RCC 7860 (cell line): ENCODE measurements at places on chromosomes 12 and 14.

GRCh38 chr14:69657950-69658355 is 46.6 kb downstream of the SUSD6 start:
- no peak for DNase-seq

GRCh38 chr12:114817571-114818425 is 133.8 kb upstream of the TBX3 start:
- no peak for DNase-seq

DNA sequence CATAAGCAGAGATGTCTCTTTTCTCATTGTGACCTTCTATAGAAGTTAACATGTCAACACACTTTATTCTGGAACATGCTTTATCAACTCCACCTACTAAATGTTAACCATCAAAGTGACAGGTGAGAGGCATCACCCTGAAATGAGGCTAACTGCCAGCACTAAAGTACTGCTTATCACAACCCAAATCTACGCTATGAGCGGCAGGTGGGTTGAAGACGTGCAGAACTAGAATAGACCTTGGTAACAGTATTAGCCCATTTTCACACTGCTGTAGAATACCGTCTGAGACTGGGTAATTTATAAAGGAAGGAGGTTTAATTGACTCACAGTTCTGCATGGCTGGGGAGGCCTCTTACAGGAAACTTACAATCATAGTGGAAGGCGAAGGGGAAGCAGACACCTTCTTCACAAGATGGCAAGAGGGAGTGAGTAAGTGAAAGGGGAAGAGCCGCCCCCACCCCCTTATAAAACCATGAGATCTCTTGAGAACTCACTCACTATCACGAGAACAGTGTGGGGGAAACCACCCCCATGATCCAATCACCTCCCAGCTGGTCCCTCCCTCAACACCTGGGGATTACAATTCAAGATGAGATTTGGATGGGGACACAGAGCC is 359.0 kb downstream of the SEC23A start:
- DNase-seq = no peak

GRCh38 chr12:124388679-124389137 is 93.8 kb downstream of the RFLNA start:
- peak; percentile 51 for DNase-seq

- no peak for DNase-seq
Observed at GRCh38 chr14:61555056-61555838, 140.1 kb upstream of the HIF1A start.

GRCh38 chr12:101772012-101772775 is 32.9 kb upstream of the SYCP3 start:
- DNase-seq = no peak

DNA sequence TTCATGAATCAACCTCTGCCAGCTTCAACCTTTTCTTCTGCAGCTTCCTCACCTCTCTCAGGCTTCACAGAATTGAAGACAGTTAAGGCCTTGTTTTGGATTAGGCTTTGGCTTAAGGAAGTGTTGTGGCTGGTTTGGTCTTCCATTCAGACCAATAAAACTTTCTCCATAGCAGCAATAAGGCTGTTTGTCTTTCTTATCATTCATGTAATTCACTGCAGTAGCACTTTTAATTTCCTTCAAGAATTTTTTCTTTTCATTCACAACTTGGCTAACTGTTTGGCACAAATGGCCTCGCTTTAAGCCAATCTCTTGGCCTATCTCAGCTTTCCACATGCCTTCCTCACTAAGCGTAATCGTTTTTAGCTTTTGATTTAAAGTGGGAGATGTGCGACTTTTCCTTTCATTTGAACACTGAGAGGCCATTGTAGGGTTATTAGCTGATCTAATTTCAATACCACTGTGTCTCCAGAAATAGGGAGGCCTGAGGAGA is 229.5 kb downstream of the IPO8 start:
- DNase-seq = no peak

GRCh38 chr12:88453323-88453722 is 126.9 kb downstream of the KITLG start:
- no peak for DNase-seq

- DNase-seq = no peak
Observed at GRCh38 chr12:41935911-41936310, 208.8 kb downstream of the GXYLT1 start.

DNA sequence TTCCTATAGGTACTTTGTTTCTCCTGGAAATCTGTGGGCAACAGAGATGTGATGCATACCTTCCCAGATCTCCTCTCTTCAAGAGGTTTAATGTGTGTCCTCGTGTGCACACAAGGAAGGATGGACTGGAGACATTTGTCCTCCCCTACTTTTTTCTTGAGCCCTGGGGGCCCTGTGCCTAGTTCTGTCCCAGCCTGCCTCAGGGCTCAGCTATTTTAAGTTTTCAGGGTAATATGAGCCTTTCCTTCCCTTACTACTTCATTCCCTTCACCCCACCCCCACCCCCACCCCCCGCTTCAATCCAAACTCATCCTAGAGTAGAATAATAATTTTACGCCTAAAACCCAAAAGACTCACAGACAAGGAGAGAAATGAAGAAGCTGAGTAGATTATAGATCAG is 446 bp downstream of the STAC3 start:
- DNase-seq = no peak

DNA sequence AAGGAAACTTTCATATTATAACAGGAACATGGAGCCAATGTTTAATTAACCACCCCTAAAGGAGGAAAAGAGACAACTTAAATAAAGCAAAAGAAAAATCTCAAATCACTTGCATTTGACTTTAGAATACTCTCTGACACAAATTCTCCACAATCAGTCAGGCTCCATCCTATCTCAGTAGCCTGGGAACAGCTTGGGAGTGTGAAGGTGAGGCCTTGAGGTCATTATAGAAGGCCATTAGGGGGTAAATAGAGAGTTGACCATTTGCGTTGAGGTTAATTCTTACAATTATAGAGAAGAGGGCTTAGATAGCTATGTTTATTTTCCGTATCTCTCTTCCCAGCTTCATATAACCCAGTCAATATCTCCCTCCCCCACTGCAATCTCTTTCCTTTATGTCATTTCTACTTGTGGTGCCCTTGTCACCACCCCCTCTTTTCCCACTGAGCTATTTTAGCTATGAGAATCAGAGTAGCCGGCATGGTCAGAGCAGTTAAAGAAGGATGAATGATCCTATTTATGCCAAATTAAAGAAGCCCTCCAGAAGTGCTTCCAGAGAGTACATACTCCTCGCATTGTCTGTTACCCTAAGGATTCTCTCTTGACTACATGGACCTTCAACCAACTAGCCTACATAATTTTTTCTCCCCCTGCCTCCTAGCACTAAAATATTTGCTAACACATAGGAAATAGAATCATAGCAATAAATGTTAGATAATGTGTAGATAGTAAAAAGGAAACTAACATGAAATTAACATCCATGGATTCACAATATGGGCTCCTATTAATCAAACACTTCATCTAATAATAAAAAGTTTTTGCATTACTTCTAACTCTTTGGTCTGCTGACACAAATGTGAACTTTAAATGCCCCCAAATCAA is 135.2 kb upstream of the KRR1 start:
- DNase-seq = no peak

DNA sequence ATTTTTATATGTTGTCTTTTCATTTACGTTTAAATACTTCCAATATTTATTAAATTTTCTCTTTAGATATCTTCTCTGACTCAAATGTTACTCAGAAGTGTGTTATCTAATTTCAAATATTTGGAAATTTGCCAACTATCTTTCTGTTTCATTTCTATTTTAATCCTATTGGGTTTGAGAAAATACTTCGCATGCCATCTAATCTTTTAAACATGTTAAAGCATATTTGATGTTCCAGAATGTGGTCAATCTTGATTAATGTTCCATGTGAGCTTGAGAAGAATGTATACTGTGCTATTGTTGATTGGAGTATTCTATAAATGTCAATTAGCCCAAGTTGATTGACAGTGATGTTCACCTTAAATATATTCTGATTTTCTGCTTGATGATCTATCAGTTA is 11.9 kb upstream of the DCN start:
- no peak for DNase-seq

DNA sequence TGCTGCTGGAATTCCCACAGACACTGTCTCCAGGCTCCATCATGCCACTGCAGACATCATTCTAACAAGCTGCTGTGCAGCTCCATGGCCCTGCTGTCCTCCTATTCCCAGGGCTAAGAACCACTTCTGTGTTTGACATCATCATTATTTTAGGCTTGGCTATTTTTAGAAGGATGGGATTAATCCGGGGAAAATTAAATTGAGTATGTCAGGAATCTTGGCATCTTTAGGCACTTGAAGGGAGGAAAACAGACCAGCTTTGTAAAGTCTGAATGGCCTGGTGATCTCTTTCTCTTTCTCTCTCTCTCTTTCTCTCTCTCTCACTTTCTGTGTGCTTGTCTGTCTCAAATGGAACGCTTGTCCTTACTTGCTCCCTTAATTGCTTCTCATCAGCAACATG is 568.3 kb upstream of the FLRT2 start:
- DNase-seq = no peak

DNA sequence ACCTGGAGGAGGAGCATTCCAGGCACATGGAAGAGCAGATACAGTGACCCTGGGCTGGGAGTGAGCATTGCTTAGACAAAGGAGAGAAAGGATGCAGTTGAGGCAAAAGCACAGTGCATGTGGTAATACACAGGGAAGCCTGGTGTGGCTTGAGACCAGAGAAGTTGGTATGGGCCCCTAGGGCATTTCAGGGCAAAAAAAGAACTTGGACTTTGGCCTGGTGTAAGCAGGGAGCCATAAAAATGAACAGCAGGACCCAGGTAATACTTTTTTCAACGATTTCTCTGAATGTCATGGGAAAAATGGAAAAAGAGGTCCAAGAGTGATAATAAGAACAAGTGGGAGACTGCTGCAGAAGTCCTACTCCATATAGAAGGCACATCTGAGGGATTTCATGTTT is 163.9 kb downstream of the ASCL4 start:
- no peak for DNase-seq

DNA sequence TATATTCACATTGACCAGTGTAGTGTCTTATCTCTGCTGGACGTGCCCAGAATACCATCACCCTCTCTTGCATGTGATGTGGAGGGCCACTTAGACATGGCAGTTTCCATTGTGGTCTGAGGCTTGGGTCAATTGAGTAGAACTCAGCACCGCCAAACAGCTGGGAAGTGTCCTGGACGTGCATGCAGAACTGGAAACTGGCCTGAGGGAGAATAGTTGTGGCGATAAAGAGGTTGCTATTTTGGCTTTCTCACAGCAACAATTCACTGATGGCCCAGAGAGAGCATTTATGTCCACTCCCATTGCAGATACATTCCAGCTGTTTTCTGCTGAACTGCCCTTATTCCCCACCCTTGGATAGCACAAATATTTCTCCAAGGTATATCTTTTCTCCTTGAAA is 210.1 kb upstream of the DAAM1 start:
- DNase-seq = no peak

- no peak for DNase-seq
Observed at GRCh38 chr14:39680777-39681176, 248.5 kb upstream of the FBXO33 start.

- DNase-seq = no peak
Observed at GRCh38 chr14:100737526-100737925, 10.8 kb downstream of the DLK1 start.

DNA sequence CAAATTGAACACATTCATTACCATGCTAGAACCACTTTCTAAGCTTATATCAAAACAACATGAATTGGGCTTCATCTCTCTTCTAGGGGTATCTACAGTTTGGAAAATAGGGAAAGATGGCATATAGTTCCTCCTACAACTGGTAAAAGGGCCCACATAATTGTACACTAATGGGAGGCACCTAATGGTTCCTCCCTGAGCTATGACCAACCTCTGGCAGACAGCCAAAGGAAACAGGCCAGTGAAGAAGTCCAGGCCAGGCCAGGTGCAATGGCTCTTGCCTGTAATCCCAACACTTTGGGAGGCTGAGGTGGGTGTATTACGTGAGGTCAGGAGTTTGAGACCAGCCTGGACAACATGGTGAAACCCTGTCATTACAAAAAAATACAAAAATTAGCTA is 23.2 kb upstream of the APOF start:
- no peak for DNase-seq

DNA sequence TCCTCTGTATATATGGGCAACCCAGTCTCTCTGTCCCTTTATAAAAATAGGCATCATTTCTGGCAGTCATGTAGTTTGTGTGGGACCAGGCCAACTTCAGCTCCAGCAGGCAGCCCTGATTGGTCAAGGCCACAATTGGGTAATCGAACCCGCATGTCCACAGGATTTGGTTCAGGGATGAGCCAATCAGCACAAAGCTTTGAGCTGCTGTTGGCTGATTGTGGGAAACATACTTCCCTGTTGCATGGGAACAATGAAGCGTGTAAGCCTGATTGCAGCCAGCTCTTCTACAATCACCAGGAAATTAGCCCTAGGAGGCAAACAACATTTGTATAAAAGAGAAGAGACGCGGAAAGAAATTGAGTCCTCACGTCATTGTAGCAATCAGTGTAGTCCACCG is 328.6 kb downstream of the PCNX1 start:
- DNase-seq = no peak

DNA sequence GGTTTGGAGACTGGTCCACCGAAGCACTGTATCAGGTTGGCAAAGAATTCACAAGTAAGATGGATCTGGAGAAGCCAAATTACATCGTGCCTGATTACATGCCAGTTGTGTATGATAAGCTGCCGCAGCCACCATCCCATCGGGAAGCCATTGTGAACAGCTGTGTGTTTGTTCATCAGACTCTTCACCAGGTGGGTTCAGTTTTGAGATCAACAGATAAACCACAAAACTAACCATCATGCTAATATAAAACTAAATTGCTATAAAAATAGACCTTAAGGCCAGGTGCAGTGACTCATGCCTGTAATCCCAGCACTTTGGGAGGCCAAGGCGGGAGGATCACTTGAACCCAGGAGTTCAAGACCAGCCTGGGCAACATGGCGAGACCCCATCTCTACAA is 58.9 kb downstream of the HSP90AA1 start:
- no peak for DNase-seq

- no peak for DNase-seq
Observed at GRCh38 chr12:42490261-42490842, 99.2 kb downstream of the PRICKLE1 start.

DNA sequence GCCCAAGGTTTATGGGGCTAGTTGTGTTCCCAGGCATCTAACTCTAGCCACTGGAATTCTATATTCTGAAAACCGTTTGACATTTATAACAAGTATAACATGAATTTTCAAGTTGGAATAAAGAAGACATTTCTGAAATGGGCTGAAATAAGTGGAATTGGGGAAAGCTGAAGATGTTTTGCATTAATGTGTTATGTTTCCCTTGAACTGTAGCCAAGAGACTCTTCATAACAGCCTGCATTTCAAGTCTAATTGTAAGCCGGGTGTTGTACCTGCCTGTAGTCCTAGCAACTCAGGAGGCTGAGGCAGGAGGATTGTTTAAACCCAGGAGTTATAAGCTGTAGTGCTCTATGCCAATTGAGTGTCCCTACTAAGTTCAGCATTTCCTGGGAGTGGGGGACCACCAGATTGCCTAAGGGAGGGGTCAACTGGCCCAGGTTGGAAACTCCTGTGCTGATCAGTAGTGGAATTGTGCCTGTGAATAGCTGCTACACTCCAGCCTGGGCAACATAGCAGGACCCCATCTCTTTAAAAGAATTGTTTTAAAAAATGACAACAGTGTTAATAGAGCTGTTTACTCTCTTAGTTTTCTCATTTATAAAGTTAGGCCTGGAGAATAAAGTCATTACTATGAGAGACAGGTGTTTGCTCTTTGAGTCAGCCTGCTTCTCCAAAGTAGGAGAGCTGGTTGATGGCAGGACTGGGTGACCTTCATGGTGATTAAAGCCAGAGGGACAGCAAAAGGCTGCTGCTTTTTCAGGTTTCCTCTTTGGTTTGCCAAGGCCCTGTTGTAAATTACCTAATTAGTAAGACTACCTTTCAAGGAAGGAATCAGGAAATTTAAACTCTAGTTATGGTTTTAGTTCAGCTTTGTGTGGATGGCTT is 483.6 kb upstream of the RGS6 start:
- no peak for DNase-seq
